ENCODE measurements at places on chromosomes 2 and 18. TPM values are rescaled to one million over a fixed set of nuclear protein-coding genes. Genes with fewer than 3 reads are reported as not detected.

DNA sequence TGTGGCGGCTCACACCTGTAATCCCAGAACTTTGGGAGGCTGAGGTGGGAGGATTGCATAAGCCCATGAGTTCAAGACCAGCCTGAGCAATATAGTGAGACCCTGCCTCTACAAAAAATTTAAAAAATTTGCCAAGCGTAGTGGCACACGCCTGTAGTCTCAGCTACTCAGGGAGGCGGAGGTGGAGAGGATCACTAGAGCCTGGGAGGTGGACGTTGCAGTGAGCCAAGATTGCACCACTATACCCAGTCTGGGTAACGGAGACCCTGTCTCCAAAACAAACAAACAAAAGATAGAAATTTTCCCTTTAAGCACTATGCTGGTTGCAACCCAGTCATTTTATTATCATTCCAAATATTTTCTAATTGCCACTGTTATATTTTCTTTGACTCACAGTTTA, 32.3 kb downstream of the NPHP1 start:
- DNase-seq = no peak

DNA sequence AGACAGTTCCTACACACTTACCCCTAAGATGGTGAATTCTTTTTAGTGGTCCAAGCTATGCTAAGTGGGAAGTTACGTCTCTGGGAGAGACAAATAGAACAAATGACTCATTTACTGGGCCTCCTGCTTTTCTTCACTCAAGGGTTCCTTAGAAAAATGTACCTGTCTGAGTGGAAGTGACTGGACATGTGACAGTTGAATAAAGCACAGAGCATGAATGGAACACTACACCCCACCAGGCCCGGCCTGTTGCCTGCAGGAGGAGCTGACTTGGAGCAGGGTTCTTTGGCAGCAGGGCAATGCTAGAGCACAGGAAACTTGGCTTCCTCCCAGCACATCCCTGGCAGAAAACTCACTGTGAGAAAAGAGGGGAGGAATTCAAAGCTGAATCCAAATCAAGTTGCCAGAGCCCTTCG, 451.0 kb upstream of the SETBP1 start:
- peak; percentile 88 for DNase-seq

DNA sequence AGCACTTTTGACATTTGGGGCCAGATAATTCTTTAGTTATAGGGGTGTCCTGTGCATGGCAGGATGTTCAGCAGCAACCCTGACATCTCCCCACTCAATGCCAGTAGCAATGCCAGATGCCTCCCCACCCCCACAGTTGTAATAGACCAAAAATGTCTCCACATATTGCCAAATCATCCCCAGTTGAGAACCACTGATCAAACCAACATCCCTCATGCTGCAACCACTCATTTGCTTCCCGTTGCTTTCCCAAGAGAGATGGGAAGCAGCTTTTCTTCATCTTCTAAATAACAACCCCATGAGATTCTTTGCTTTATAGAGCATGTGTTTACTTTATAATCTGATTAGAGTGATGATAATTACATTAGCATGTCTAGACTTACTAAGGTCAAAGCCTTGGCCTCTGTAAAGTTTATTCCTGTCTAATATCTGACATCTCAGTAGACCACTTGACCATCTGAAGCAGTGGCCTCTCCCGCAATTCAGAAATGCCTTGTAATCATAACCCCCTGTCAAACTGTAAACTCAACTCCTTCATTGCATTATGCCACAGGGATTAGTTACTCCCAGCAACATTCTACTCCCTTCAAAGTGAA, 28.7 kb upstream of the C1D start:
- DNase-seq = no peak

FZD7 gene
- 35.8 TPM for total RNA-seq

CDK15 gene
- total RNA-seq = 4.5 TPM

CPO gene
- not detected for total RNA-seq
